Suppressor macrophage treated with lipopolysaccharide for 1 hour (primary cell): ENCODE measurements at places on chromosomes 12 and 14.
A peak's percentile ranks its signal among the peaks of the same experiment; 100 is the strongest.

DNA sequence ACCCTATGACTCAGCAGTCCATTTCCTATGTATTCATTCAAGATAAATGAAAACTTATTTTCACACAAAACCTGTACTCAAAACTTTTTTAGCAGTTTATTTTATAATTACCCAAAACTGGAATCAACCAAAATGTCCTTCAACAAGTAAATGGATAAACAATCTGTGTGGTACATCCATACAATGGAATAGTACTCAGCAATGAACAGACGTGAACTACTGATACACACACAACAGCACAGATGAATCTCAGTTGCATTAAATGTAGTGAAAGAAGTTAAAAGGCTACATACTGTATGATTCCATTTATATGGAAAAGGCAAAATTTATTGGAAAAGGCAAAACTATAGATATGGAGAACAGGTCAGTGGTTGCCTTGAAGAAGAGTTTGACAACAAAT is 90.1 kb downstream of the KIAA0586 start:
- no peak for DNase-seq

- no peak for DNase-seq
Observed at GRCh38 chr12:122827258-122827657, 8.0 kb upstream of the HIP1R start.

GRCh38 chr14:78340250-78340649 is 170.1 kb downstream of the NRXN3 start:
- DNase-seq, result no peak

DNA sequence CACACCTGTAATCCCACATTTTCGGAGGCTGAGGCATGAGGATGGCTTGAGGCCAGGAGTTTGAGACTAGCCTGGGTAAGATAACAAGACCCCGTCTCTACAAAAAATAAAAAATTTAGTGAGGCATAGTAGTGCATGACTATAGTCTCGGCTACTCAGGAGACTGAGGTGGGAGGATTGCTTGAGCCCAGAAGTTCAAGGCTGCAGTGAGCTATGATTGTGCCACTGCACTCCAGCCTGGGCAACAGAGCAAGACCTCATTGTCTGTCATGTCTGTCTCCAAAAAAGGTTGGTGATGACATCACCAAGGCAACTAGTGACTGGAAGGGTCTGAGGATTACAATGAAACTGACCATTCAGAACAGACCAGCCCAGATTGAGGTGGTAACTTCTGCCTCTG is 83.5 kb upstream of the COCH start:
- no peak for DNase-seq

DNA sequence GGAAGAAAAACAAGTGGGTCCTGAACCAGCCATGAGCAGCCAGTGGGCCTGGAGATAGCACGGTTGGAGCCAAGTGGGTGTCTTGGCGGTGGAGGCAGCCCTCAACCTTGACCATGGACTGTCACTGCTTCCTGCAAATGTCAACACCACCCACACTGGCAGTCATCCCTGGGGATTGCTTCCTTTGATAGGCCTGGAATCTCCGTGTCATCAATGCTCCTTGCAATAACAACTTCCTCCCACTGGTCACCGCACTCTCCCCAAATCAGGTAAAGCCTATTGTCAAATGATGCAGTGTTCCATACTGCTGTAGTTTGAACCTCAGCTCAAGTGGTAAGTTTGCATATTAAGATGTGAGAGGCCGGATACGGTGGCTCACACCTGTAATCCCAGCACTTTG is 129.1 kb downstream of the NTF3 start:
- no peak for DNase-seq

DNA sequence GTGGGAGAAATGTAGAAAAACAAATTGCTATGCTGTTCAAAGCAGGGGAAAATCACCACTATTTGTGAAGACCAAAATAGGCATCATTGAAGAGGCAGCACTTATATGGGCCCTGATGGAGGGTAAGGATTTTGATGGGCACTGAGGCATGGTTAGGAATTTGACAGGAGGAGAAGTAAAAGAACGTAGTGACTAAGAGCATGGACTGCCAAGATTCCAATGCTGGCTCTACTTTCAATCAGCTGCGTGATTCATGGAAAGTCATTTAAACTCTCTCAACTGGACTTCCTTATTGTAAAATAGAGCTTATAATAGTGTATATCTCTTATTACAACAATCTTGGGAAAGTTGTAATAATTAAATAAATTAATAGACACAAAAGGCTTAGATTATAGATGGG is 267.7 kb upstream of the G2E3 start:
- no peak for DNase-seq

DNA sequence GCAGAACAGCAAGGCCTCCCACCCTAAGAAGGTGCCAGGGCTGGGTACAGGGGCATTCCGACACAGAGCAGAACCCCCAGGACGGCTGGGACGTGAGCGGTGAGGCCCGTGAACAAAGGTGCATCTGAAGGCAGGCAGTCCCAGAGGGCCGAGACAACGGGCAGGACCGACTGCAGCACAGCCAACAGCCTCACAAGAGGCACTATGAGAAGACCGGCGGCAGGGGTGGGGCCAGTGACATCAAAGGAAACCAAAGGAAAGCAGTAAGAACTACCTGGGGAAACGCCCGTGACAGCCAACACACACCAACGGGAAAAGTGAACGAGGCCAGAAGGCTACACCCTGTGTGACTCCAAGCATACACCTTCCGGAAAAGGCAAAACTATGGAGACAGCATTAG is 9.1 kb downstream of the BTBD6 start:
- no peak for DNase-seq

DNA sequence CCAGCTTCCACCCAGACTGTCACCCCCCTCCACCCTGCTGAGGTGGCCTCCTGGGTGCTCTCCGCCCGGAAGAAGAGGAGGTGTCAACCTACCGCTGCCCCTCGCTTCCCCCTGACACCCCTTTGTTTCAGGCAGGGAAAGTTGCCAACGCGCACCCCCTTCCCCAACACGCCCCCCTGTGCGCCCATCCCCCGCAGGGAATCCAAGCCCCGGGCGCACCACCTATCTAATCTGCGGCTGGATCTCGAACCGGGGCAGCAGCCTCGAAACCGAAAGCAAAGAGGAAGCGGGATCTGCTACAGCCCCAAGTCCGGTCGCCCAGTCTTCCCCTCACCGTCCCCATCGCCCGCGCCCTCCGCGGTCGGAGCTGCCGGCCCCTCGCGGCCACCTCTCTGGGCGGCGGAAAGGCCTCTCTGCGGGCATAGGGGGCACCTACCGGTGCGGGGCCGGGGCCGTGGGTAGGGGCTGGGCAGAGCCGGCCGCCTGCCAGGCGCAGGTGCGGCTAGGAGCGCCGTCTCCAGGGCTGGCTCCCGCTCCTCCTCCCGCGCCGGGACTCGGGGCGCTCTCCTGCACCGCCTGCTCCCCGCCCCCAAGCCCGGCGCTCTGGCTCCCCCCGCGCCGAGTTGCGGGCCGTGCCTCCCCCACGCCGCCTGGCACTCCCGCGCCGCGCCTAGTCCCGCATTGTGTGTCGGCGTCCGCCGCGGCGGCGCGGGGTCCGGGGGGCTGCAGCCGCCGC is 18.3 kb upstream of the PLEKHH1 start:
- DNase-seq, result peak; percentile 63

DNA sequence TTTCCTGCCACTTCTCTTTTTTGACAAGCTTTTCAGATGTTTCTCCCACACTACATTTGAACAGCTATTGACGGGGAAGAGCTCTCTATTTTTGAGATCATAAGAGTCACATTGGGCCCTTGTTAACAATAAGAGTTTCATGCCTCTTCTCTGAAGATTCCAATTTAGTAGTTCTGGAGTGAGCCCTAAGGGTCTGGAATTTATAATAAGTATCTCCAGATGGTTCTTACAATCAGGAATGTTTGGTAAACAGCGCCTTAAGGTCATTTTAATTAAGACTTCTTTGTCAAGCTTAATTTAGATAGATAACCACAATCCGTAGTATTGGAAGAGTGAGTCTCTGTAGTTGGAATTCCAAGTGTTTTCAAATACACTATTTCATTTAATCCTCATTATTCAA is 60.6 kb upstream of the HECTD1 start:
- DNase-seq, result no peak

DNA sequence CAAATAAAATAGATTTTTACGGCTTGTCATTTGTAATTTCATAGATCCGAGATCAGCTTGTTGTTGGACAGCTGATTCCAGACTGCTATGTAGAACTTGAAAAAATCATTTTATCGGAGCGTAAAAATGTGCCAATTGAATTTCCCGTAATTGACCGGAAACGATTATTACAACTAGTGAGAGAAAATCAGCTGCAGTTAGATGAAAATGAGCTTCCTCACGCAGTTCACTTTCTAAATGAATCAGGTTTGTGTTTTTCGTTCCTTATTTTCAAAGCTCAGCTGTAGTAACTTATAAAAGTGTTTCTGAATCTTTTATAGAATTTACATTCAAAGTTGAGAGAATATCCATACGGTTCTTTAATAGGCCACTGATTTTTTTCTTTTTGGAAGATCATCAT is 89.1 kb downstream of the LRRK2 start:
- DNase-seq, result no peak

- peak; percentile 33 for DNase-seq
Observed at GRCh38 chr12:120584343-120585149, 3.3 kb upstream of the POP5 start.

DNA sequence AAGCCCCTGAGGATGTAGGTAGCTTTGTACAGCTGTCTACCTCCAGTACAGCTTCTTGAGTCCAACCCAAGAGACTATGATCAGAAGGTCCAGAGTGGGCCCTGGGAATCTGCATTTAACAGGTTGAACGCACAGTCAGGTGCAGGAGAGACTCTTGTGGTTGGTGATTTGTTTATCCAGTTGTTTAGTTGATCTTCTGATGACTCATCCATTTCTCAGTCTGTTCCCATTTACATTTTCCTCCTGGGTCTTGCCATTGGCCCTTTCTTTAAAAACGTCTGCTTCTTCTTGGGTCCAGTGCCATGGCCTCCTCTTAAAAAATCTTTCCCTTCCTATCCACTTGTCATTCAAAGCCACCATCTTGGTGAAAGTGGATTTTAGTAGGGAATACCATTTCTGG is 734.2 kb downstream of the MED13L start:
- no peak for DNase-seq

DNA sequence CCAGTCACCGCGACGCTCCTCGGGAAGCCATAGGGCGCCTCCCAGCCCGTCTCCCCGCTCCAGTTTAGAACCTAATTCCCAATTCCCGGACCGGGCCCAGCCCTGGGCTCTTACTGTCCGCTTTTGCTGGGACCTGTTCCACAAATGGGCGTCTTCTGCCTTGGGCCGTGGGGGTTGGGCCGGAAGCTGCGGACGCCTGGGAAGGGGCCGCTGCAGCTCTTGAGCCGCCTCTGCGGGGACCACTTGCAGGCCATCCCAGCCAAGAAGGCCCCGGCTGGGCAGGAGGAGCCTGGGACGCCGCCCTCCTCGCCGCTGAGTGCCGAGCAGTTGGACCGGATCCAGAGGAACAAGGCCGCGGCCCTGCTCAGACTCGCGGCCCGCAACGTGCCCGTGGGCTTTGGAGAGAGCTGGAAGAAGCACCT is 797 bp downstream of the UNG start:
- DNase-seq, result peak; percentile 42

GRCh38 chr14:93788293-93788542 is at the start of gene PRIMA1:
TSS of gene PRIMA1 (minus strand) at chr14:93788485. CDS start at chr14:93787718, 767 bp downstream.
- no peak for DNase-seq

GRCh38 chr12:47975816-47976215 is 12.4 kb downstream of the TMEM106C start:
- no peak for DNase-seq

GRCh38 chr12:104699489-104700190 is 242.9 kb downstream of the CHST11 start:
- peak; percentile 51 for DNase-seq

DNA sequence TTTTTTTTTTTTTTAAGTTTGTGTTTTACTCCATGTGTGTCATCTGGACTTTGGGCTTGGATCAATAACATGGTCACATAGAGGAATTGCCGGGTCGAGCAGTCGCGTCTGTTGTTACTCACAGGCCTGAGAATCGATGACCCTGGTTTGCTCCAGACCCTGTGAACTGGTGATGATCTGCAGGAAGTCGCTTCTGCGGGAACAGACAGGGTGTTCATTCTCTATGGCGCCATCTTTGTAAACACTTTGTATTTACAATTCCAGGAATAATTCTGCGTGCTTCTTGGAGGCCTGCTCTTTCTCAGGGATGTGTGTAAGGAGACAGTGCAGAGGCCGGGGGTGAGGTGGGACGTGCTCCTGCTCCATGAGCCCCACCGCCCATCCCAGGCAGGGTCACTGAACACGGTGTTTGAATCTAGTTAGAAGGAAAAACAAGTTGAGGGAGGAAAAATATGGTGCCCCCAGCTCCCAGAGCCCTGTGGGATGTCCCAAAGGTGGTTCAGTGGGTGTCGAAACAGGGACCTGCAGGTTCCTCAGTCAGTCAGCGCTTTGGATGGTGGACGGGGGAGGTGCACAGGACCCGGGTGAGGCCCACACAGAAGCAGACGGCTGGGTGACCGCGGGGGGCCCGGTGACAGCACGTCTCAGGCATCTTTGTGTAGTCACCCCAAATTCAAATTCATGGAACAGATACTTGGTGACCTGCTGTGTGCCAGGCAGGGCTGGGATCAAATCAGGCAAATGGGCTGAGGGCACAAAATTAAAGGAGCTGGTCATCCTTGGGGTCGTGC is 58.8 kb downstream of the ADGRD1 start:
- no peak for DNase-seq

DNA sequence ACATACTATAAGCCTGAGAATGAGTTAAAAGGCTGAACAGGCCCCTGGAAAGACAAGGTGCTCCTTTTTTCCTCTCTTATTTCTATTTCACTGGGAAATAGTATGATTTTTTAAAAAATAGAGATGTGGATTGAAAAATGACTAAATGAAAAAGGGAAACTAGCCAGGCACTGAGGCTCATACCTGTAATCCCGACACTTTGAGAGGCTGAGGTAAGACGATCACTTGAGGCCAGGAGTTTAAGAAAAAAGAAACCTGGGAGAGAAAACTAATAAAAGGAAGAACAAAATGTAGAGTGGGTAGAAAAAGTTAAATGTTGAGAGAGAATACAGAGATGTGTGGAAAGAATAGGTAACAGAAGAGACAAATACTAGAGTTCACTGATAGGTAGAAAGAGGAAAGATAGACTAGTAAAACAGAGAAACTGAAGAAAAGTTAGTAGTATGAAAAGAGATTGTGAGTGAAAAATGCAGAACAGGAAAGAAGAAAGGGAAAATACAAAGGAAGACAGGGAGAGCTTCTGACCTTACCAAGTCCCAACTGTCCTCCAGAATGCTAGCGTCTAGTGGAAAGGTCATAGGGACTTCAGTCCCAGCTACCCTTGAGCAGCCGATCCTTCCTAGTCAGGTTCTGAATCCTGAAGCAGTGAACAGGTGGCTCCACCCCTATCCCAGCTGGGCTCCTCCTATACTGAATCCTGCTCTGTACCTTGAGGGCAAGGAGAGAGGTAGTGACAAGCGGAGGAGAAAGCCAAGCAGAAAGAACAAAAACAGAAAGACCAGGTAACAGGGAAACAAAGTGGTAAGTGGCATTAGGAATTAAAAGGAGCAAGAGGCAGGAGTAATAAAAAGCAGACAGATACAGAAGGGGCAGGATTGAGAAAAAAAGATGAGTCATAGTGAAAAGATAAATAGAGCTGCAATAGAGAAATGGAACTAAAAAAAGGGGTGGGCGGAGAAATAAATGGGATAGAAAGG is 7.3 kb downstream of the TMEM116 start:
- DNase-seq, result peak; percentile 34
